Caki2 (cell line): ENCODE measurements at places on chromosomes 4 and X.

- no peak for DNase-seq
Observed at GRCh38 chrX:9131066-9131465, 97.1 kb upstream of the FAM9B start.

DNA sequence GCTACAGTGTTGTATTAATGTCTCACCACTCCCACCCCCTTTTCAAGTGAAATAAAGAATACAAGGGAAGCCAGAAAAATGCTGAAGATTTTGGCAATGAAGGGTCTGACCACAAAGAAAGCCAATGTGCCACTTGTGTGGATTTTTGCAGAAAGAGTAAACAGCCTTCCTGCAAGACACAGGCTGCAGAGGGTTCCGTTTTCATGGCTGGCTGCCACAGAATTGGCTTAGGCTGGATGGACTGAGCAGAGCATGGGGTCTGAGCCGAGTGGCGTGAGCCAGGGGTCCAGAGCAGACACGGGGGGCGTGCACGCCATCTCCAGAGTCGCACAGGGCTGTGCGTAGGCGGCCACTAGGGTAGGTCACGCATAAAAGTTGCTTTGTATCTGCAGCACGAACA is 69.2 kb downstream of the MTNR1A start:
- DNase-seq = no peak

DNA sequence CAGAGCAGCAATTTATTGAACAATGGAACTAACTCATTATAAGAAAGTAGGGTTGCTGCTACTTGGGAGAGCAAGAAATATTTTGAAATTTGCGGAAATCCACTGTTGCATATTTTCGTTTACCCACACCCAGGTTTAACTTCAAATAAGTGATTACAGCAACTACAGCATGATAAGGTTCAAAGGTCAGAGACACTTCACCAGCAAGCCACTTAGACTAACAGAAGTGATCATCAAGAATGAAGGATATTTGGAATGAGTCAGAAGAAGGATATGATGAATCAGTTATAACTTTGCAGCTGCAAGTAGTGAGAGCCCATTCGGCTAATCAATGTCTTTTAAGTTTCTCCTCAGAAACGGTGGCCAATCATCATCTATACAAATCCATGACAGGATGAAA is 199.3 kb downstream of the TMA16 start:
- peak; percentile 13 for DNase-seq

- peak; percentile 1 for DNase-seq
Observed at GRCh38 chr4:14667624-14668151, 334.6 kb upstream of the CPEB2 start.

- no peak for DNase-seq
Observed at GRCh38 chr4:150150629-150151062, 72.4 kb downstream of the DCLK2 start.

DNA sequence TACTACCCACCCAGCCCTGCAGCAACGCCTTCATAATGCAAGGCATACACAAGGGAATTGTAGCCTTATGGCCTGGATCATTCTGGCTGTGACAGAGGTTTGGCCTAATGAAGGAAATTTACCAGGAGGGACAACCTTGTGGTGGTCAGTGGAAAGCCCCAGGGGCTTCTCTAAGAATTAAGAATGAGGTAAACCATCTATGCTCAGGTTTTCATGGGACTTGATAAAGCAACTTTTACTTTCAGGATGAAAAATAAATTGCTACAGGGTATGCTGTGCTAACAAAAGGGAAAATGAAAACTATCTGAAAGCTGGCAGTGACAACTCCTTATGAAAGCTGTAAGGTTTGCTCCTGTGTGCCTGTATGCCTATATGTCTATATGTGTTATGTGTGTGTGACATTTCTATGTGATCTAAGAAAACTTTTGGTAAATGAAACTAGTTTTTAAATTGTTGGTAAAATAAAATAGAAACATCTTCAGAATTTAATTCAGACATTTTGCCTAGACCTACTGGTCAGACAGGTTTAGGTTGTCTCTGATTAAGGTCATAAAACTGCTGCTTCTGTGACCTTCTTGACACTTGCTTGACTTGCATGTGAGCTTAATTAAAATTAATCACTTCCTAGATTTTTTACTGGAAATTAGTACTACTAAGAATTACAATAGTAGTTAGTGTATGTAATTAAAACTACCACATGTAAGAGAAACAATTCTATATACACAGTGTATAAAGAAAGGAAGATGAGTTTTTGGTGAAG is 19.9 kb upstream of the TXK start:
- no peak for DNase-seq

GRCh38 chrX:39560271-39560670 is 537.5 kb downstream of the BCOR start:
- no peak for DNase-seq

DNA sequence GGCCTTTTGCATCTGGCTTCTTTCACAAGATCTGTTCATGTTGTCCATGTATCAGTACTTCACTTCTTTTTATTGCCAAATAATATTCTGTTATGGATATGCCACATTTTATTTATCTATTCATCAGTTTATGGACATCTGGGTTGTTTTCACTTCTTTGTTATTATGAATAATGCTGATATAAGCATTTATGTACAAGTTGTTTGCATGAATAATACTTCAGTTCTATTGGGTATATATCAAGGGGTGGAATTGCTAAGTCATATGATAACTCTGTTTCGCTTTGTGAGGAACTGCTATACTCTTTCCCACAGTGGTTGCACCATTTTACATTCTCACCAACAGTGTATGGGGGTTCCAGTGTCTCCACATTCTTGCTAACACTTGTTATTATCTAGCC is 190.4 kb downstream of the RBMX2 start:
- DNase-seq = no peak

- no peak for DNase-seq
Observed at GRCh38 chr4:186347743-186348142, 81.8 kb downstream of the F11 start.

GRCh38 chr4:172881645-172882044 is 287.0 kb upstream of the GALNT7 start:
- DNase-seq = no peak

DNA sequence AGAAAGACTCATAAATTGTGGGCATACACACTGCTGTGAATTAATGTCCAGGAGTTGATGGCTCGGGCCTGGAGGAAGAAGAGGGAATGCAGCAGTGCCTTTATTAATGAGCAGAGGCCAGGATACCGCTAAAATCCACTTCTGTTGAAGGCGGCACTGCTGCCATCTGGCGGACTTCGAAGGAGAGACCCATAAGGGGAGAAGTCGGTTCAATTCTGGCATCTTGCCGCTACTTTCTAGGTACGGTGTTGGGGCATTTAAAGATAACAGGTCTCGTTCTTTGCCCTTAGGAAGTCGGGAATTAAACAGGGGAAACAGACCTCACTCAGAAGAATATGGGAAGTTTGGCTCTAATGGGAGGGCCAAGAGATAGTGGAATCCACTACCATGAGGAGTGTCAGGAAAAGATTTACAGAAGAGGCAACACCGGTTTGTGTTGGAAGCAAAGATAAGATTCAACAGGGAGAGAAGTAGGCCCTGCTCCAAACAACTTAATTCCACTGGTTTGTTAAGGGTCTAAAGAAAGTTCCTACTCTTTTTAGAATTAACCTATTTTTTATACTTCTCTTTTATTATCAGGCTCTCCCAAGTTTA is 133.6 kb upstream of the GIMD1 start:
- peak; percentile 35 for DNase-seq

DNA sequence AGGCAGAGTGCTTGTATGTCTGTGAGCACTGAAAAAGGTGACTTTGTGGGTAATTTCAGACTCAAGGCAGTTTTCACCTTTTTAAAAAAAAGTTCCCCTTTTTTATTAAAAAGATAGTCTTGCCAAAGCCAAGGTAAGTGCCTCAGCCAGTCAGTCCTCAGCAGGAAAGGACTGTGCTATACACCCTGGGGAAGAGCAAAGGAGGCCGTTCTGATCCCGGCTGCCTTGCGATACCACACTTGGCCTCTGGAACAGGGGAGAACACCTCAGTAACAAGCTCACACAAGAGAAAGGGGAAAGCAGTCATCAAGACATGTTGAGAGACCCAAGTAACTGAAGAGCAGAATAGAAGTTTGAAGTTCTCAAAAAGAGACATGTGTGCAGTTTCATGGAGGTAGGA is 541.7 kb downstream of the BCOR start:
- no peak for DNase-seq

DNA sequence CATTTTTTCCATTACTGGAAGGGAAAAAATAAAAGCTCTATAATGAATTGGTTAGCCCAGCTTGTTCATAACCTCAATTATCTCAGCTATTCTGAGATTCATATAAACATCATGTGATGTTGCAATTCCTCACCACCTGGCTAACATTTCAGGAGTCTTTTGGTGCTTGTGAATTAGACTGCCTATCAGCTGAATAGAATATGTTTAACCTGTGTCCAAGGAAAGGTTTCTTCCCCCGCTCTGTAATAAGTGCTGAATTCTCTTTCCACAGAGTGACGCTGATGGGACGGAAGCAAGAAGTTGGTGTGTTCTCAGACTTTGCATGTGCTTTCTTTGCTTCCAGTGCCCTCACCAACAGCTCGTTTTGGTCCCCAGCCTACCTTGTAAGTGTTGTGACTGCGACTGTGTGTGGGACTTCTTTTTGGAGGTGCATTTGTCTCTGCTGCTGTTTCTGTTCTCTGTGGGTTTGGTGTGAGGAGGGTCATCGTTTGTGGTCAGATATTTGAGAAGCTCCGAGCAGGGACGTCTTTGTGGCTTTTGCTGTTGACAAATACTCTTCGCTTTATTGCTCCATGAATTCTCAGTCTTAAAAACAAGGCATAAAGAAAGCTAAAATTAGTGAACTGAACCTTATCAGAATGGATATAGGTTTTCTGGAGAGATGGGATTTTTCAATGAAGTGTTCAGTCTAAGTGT is 61.7 kb downstream of the PPARGC1A start:
- DNase-seq = no peak

- DNase-seq = no peak
Observed at GRCh38 chr4:12580787-12581186, 903.4 kb downstream of the RAB28 start.

DNA sequence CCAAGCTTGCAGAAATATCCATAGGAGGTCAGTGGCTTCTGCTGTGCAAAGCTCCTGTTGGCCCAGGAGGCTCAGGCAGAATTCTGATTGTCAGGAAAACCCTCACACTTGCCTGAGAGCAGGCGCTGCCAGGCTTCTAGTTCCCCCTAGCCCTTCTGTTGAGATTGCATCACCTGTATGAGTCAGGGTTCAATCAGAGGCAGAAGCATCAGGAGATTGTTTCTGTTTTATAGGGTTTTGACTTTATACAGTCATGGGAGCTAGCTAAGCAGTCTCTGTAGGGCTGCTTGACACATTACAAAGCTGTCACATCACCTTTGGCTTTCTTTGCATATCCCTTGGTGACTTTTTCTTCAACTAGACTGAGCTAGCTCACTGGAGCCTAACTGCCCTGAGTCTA is 27.8 kb downstream of the DIPK2B start:
- peak; percentile 50 for DNase-seq

GRCh38 chrX:149962859-149963757 is 24.8 kb upstream of the EOLA2 start:
- DNase-seq = peak; percentile 52

DNA sequence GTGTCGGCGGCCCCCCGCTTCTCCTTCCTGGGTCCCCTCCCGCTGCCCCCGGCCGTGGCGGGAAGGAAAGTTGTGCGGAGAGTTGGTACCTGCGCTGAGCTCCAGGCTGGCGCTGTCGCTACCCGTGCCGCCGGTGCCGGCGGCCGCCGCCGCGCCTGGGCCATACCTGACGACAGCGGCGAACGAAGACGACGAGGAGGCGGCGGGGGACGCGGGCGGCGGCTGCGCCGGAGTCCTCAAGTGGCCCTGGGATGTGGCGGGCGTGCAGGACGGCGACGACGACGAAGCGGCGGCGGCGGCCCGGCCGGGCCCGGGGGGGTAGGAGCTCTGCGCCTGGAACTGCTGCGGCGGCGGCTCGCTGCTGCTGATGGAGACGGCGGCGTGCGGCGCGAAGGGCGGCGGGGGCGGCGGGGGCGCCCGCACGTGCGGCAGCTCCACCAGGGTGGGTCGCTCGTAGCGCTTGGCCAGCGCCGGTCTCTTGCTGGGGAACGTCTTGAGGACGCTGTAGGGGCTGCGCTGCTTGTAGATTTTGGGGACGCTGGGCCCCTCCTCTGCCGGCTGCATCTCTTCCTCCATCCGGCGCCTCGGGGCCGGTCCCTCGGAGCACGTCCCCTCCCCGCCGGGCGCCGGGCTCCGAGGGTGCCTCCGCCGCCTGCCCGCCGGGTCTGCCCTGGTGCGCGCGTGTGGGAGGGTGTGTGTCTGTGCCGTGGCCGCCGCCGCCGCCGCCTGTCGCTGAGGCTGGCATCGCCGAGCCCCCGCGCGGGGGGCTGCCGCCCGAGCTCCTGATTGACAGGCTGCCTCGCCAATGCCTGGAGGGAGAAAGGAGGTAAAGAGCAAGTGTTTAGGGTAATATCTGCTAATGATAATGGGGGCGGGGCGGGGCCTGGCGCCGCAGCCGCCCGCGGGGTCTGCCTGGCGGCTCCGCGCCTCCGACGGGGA is 618 bp downstream of the BEND4 start:
- no peak for DNase-seq

GRCh38 chrX:13082206-13083065 is 38.0 kb upstream of the FAM9C start:
- DNase-seq = no peak

DNA sequence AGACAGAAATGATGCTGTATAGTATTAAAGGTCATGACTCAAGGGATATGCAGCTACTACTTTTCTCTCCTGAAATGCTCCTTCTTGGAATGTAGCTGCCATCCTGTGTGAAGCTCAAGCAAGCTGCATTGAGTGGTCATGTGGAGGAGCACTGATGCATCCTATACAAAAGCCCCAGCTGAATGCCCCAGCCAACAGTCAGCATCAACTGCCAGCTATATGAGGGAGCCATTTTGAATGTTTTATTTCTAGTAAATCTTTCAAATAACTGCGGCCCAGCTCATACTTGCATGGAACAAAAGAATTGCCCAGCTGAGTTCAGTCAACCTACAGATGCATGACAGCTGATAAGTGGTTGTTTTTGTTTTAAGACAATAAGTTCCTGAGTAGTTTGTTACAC is 165.0 kb upstream of the GEMIN8 start:
- no peak for DNase-seq

DNA sequence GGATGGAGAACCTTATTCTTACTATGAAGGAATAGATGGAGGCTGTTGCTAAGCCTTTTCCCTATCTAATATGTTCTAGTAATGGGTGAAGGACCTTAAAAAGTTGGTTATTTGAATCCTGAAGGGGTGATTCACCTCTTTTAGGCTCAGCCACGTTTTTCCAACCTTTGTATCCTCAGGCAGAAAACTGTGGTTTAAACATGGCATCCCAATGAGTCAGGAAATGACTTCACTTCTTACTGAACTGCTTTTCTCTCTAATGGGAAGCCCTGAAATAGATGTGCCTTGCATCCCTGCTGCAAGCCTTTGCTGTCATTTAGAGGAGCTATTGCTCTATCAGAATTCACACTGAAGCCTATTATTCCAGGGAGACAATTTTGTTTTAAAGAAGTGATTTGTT is 191.0 kb upstream of the ARX start:
- peak; percentile 25 for DNase-seq

GRCh38 chrX:46722742-46723568 is 36.0 kb downstream of the SLC9A7 start:
- DNase-seq = no peak

- no peak for DNase-seq
Observed at GRCh38 chr4:98630737-98631454, 27.5 kb downstream of the TSPAN5 start.
